Effector CD8-positive, alpha-beta T cell (primary cell): ENCODE measurements at places on chromosomes 7 and 10.

- DNase-seq: no peak
Measured at GRCh38 chr10:94005050-94005449, 11.3 kb downstream of the PLCE1 start.

- DNase-seq: no peak
Measured at GRCh38 chr7:121323515-121324302, 5.1 kb upstream of the WNT16 start.

DNA sequence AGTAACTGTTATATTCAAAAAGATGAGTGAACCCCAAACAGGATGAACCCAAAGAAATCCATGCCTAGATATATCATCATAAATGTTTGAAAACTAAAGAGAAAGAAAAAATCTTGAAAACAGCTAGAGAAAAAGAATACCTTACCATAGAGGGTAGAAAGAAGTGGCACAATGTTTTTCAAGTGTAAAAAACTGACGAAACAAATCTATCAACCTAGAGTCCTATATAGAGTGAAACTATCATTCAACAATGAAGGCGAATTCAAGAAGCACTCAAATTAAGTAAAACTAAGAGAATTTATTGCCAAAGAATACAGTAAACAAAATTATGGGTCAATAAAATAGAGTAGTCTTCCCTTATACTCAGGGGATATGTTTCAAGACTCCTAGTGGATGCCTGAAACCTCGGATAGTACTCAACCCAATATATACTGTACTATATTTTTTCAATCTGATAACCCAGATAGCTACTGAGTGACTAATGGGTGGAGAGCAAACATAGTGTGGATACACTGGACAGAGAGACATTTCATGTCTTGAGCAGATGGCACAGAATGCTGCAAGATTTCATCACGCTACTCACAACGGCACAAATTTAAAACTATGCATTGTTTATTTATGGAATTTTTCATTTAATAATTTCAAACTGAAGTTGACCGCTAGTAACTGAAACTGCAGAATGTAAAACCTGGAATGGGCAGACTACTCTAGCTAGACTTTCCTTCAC is 52.6 kb upstream of the TMEM106B start:
- no peak for DNase-seq

- DNase-seq: no peak
Measured at GRCh38 chr7:73865738-73866445, 4.9 kb downstream of the TMEM270 start.

DNA sequence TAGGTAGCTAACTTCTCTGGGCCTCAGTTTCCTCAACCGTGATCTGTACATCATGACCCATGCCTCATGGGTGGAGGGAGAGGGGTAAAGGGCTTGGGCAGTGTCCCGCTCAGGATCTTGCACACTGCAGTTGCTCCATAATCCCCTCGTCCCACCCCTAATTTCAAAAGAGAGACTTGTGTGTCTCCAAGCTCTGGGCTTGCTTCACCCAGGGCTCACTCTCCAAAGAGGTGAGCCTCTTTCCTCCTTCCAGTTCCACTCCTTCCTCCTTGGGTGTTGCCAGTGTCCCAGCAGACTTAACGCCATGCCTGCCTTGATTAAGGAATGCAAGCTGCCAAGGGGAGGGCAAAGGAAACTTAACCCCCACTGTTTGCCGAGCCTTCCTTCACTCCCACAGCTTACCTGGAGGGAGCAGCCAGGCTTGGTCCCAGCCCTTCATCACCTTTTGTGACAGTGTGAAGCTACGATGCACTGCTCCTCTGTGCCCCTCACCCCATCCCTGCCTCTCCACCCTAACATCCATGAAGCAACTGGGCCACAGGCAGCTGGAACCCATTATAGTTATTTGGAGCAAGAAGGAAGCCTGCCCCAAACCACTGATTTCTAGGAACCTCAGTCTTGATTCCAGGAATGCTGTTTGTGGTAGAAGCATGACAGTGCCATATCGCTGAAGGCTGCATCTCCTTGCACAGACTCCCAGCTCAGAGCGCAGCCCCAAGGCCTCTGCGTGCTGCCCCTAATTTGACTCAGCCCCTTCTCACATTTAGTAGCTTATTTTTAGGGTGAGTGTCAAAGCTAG is 363.3 kb downstream of the TNS3 start:
- DNase-seq: no peak

GRCh38 chr7:51144178-51144577 is 172.4 kb downstream of the COBL start:
- no peak for DNase-seq

GRCh38 chr7:138876326-138876725 is 78.3 kb upstream of the ATP6V0A4 start:
- DNase-seq: no peak

- DNase-seq: no peak
Measured at GRCh38 chr7:43308913-43309705, 196.7 kb downstream of the HECW1 start.
